Retina (tissue), 1 donor: ENCODE measurements at places on chromosomes 5 and 9.

DNA sequence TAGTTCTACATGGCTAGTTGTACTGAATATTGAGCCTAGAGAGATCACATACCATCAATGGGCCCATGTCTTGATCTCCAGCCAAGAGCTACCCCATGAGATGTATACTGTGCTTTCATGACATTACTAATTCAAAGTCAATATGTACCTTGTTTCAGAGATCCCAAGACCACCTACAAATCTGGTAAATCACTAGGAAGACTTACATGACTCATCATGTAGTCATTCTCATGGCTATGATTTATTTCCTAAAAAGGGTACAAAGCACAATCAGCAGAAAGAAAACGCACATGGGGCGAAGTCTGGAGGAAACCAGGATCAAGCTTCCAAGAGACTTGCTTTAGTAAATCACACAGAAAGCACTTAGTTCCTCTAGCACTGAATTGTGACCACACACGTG is 103.0 kb downstream of the PCSK5 start:
- no peak for DNase-seq

- DNase-seq, result peak; percentile 4
These were observed 124.4 kb downstream of the SSBP2 start for GRCh38 chr5:81626524-81626923.

DNA sequence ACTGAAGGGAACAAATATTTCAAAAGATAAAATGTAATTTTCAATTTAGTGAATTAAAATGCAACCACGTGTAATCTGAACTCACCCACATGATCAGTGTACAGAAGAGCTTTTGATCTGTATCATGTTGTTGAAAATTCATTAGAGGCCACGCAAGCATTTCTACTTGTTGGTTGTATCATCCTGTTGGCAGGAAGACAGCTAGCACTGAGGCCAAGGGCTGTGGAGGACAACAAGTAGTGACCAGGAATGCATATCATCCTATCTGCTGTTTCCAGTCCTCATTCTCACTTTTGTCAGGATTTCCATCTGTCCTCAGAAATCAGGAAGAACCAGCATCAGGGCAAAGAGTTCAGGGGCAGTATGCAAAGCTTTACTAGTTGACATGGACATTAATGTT is 29.9 kb upstream of the CKS2 start:
- no peak for DNase-seq

GRCh38 chr5:131252824-131253171 is 11.1 kb upstream of the CDC42SE2 start:
- DNase-seq, result no peak

GRCh38 chr9:121455527-121456239 is 44.0 kb downstream of the GGTA1 start:
- DNase-seq, result no peak

GRCh38 chr9:109011231-109011671 is 2.0 kb downstream of the CTNNAL1 start:
- no peak for DNase-seq

GRCh38 chr9:88259001-88259400 is 120.7 kb upstream of the SPATA31C2 start:
- no peak for DNase-seq

GRCh38 chr5:32173267-32174010 is 680 bp downstream of the GOLPH3 start:
- peak; percentile 75 for DNase-seq

DNA sequence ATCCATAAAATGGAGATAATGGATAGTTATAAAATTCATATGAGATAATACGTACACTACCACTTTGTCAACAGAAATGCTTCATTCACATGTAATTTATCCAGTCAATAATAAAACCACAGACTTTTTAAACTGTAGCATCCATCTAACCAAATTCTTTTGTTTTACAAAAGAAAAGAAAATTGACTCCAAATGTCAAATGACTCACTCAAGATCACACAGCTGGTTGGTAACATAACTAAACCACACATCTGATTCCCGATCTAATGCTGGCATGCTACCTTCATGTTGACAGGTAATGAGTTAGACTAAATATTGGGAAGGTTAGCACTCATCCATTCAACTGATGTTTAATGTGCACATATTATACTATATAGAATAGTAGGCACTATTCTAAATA is 4.9 kb downstream of the FRMD3 start:
- no peak for DNase-seq

GRCh38 chr9:114269023-114269422 is 53.9 kb upstream of the ORM1 start:
- no peak for DNase-seq

DNA sequence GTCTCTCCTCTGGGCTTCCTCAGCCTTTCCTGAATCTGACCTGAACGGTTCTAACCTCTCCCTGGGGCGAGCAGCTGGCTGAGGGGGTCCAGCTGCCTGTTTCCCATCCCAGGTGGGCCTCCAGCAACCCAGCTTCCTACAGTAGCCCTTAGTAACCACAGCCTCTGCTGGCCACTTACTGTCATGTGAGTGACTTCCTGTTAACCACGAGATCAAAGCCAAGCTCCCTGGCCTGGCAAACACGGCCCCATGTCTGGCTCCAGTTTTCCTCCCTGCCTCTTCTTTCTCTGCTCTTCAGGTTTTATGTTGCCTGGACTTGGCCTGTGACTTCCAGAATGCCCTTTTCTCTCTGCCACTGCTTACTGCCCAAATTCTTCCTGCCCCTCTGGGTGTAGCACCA is 47.2 kb upstream of the DAB2IP start:
- peak; percentile 43 for DNase-seq

- no peak for DNase-seq
These were observed 148.0 kb downstream of the RORB start for GRCh38 chr9:74645007-74645639.

DNA sequence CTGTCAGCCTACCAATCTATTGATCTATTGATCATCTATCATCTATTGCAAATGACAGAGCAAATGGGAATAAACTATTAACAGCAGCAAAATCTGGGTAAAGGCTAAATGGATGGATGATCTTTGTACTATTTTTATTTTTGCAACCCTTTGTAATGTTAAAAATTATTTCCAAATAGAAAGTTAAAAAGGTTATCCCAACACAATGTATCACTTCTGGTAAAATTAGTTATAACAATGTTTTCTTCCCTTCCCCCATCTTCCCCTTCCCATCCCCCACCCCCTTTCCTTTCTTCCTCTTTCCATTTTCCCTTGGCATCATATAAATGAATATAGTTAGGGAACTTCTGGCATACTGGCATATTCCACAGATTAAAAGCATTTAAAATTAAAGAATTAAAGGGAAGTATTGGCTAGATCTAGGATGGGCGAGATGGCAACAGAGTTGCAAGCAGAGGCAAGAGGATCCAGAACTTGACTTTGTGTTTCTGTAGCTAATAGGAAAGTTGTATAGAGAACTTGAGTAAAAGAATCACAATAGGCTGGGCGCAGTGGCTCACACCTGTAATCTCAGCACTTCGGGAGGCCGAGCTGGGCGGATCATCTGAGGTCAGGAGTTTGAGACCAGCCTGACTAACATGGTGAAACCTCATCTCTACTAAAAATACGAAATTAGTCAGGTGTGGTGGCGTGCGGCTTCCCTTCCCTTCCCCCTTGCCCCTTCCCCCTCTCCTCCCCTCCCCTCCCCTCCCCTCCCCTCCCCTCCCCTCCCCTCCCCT is 66.6 kb upstream of the TAF11L2 start:
- no peak for DNase-seq

DNA sequence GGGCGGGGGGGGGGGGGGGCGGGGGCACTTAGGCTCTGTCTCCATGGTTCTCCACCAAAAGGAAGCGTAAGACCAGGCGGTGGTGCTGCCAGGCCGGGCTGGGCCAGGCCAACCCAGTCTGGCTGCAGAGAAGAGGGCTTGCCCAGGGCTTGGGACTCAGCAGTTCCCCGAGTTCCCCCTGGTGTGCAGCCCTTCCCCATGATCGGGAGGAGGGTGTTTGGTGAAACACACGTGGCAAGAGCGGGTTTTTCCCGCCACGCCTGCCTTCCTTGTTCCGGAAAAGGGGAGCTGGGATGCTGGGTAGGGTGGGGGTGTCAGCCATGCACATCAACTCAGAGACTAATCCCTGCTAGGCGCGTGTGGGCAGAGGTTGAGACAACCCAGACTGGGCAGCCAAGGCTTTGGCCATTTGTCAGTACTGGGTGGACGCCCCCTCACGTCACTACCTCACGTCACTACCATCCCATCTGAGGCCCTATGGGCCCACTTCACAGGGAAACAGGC is 32.9 kb downstream of the PRRX2 start:
- DNase-seq, result no peak

- DNase-seq, result peak; percentile 77
These were observed 67.1 kb upstream of the UNC5A start for GRCh38 chr5:176743136-176743861.

GRCh38 chr9:9998491-9999287 is 614.1 kb downstream of the PTPRD start:
- no peak for DNase-seq

DNA sequence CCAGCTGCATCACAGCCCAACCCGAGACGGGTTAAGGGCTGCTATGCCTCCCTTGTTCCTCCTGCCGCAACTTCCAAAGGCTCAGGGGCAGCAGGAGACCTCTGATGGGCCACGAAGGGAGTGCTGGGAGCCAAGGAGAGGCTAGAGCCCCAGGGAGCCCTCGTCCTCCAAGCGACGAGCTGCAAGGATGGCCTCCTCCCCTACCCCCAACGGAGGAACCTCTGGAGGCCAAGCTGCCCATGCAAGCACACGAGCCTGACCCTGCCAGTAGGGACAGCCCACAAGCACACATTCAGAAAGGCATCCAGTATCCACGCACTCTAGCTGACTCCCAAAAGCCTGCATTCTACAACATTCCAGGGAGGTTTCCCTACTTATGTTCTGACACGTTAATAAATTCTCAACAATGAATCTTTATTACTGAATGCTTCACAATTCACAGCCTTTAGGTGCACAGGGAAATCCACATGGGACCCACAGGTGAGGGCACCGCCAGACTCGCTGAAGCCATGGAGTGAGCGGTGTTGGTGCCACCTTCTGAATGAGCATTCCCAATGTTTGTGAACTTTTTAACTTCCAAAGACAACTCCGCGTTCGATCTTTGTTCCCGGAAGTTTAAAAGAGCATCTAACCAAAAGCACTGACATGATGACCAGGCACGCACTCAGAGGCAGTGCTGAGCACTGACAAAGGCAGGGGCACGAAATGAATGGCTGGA is 28.7 kb downstream of the IPPK start:
- DNase-seq, result no peak

- DNase-seq, result no peak
These were observed 417.2 kb upstream of the C9orf72 start for GRCh38 chr9:27990524-27990923.

- DNase-seq, result no peak
These were observed 123.1 kb upstream of the PJA2 start for GRCh38 chr5:109532773-109533364.

DNA sequence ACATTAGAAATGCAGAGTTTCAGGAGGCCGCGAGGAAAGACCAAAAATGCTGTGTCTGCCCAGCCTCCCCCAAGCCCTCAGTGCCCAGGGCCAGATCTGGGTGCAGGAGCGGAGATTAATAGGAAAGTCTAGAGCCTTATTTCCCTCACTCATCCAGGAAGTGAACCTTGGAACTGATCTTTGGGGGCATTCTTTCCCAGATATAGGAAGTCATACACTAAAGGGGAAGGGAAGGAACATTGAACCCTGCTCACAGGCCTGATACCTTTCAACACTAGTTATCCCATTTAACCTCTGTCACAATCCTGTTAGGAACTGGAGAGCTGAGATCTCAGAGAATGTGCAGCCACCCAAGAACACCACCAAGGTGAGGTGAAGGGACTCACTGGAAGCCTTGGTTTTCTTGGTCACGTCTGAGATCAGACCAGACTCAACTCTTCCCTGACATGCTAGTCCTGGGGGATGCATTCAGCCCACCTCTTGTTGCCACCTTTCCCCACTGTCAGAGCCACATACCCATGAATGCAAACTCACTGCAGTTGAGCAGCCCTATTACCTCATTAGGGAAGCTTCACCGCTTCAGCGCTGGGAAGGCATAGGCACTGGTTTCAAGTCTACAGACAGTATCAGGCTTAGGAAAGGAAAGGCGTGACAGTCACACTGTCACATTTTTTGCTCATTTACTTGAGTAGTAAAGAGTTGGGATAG is 95.0 kb downstream of the KIAA1958 start:
- DNase-seq, result peak; percentile 34

GRCh38 chr9:14358523-14358922 is 44.6 kb upstream of the NFIB start:
- DNase-seq, result no peak

GRCh38 chr9:124760719-124761118 is 10.4 kb downstream of the NR6A1 start:
- DNase-seq, result no peak

- no peak for DNase-seq
These were observed 375.8 kb upstream of the ST8SIA4 start for GRCh38 chr5:101278917-101279316.

GRCh38 chr9:70567511-70567910 is 153.1 kb upstream of the KLF9 start:
- DNase-seq, result no peak

DNA sequence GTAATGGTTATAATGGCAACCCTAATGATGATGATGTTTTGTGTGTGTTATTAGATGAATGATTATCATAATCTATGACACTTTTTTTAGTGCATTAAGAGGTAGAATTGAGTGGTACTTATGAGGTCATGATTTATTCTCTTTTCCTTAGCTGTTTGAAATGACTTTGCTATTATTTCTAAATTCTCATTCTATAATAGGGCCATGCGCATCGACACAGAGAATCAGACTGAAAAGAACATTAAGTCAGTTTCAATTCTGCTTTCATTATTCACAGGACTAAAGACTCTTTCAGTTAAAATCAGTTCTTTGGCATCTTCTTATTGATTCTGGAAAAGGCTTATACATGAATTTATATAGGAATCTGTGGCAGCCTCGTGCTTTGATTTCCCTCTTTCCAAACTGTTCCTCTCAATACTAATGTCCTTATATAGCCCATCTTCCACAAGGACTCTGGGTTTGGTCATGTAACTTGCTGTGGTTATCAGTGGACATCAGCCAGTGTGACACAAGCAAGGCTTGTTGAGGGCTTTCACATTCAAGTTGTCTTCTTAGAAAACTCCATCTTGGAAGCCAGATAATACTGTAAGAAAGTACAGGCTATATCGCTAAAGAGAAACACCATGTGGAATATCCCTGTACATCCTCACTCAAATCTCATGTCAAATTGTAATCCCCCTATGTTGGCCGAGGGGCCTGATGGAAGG is 140.3 kb upstream of the CHD1 start:
- DNase-seq, result no peak
